Heart left ventricle (tissue), 16 donors: ENCODE measurements at places on chromosomes 2 and 18.

- DNase-seq: no peak
Measured at GRCh38 chr2:27001950-27002349, 30.8 kb upstream of the TMEM214 start.

DNA sequence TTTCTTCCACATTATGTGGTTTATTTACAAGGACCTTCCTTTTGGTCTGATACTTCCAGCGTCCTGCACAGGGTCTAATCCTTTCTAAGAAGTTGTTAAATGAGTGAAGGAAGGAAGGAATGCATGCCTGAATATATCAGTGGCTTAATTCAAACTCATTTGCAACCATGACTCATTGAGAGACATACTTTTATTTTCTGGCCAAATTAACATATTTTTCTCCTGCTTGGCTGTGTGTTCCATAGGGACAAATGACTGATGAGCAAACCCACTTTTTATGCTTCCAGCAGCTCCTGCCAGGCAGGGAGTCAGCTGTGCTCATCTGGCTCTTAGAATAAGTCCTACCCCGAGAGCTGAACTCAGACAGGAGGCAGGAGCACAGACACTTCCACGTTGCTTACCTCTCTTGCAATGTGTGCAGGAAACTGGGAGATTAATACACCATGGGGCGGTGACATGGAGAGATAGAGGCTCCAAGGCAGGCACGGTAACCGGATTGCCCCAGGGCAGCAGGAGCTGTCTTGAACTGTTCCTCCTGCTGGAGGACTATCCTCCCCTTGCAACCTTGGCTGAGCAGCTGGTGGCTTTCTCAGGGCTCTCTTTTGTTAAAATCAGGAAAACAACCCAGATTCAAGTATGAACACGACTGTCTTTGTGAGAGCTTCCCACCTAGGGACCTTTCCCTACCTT, 667.5 kb upstream of the HS6ST1 start:
- no peak for DNase-seq

- no peak for DNase-seq
Measured at GRCh38 chr18:11150271-11150615, 874 bp upstream of the PIEZO2 start.

- no peak for DNase-seq
Measured at GRCh38 chr18:33558529-33558928, 19.5 kb upstream of the ASXL3 start.

DNA sequence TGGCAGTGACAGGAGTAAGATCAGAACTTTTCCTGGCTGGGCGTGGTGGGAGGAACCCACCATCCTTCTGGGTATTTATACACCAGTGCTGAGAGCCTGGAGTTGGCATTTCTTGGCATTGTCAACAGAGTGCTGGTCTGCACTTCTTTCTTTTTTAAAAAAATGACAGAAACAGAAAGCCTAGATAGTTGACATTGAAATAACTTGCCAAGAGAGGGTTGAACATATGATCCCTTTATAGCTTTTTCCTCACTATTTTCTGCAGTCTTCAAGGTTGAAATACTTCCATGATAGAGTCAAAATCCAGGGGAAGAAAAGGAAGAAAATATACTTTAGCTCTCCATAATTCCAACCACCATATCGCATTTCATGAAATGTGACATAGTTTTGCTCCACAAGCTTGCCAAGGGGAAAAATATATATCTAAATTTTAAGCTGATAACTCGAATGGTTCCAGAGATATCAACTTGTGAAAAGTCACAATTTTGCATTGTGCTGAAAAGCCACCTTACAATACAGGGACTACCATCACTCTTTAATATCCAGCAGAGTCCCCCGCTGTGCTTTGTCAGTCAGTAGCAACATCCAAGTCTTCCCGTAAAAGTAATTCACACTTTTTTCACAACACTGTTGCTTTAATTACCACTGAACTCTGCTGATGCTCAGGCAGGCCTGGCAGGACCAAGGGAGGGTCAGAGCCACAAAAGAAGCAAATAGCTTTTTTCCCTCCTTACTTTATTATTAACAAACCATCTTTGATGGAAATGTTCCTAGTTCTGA, 764.9 kb upstream of the FANCL start:
- no peak for DNase-seq

DNA sequence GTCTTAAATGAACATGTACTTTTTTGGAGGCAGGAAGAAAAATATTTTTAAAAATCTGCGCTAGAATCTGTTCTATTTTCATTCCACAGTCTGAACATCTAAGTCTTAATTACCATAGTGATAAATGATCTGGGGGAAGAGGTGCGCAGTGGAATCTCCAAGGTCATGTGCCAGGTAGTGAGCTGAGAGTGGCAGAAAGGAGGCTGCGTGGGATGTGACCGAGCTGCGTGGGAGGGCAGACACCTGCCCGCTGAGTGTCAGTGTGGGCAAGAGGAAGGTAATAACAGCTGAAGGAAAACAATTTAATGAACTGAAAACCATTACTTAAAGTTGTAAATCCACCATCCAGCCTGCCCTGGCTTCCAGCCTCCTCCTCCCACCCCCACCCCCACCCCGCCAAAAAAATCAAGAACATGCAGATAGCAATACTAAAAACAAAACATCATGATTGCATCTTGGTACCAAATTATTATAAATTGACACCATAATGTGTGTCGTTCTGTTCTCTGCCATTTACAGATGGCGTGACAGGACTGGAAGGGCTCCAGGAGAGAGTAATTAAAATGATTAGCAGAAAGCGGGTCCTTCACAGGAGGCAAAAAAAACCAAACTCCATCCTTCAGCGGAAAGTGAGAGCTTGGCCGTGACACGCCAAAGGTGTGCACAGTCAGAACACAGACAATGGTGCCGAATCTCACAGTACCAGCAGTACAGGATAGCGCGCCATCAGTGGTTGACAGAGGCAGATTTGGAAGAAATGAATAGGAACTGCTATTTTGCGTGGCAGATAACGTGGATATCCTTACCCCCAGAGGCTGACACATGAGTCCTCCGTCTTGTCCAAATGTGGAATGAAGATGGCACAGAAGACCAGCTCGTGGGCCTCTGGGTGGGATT, 11.4 kb upstream of the DTNB start:
- DNase-seq: no peak

GRCh38 chr2:152099367-152100050, 665 bp upstream of the CACNB4 start:
- DNase-seq: no peak

GRCh38 chr2:143505542-143505941, 376.3 kb downstream of the ARHGAP15 start:
- no peak for DNase-seq

DNA sequence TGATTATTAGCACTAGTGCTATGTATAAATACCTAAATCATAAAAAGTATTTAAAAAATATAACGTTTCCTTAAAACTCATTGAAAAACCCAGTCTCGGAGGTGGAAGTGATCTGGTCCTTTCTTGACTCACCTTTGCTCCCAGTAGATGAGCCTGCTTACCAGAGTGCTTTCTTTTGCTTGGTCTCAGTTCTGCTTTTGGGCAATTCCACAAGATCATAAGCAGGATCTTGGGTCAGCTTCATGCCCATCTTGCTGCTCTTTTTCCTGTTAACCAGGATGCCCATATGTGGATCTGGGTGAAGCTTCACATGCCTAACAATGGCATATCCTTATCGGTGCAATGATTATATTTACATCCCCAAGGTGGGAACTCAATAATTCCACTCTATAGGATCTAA, 332.1 kb upstream of the FAM98A start:
- no peak for DNase-seq

GRCh38 chr18:49685231-49685942, 123.5 kb downstream of the LIPG start:
- no peak for DNase-seq

DNA sequence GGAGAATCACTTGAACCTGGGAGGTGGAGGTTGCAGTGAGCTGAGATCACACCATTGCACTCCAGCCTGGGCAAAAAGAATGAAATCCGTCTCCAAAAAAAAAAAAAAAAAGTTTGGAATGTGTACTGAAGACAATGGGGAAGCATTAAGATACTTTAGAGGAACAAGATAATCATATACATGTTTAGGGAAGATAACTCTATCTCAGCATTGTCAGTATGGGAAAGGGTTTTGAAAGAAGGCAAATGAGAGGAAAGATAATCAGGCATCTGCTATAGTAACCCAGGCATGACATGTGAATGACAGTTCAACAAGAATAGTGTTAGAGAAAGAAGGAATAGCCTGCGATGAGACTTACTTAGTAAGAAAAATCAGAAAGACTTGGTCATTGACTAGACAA, 112.0 kb downstream of the ATAD2B start:
- DNase-seq: no peak

- DNase-seq: no peak
Measured at GRCh38 chr2:143177096-143177786, 48.0 kb downstream of the ARHGAP15 start.

- no peak for DNase-seq
Measured at GRCh38 chr2:74333175-74333574, 10.0 kb downstream of the SLC4A5 start.

DNA sequence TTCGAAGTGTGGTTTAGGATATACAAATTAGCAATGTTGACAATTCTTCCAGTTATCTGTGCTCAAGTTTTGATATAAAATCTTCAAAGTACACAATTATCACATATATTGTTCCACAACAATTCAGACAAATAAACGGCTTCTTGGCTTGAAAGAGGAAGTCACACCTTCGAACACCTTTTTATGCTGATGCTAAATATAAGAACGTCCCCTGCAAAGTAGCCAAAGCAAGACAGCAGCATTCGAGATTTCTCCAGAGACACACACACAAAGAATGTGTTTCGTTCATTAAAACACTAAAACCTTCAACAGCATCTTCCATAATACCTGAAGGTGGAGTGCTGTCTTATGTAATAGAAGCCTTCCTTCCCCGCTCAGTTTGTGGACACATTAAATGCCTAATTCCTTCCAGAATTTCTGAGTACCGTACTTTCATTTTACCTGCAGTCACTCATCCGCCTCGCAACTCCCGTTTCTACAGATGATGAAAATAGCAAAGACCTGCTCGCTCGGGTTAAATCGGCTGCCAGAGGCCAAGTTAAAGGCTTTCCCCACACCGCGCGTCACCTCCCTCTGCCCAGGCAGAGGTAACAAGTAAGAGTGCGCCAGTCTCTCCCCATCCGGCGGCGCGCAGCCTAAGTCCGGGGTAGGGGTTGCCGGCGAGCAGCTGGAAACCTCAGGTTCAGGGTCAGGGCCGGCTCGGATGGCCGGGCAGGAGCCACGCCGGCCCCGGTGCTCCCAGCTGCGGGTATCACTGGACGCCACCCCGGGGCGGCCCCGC, 847 bp downstream of the SERPINE2 start:
- DNase-seq: no peak

DNA sequence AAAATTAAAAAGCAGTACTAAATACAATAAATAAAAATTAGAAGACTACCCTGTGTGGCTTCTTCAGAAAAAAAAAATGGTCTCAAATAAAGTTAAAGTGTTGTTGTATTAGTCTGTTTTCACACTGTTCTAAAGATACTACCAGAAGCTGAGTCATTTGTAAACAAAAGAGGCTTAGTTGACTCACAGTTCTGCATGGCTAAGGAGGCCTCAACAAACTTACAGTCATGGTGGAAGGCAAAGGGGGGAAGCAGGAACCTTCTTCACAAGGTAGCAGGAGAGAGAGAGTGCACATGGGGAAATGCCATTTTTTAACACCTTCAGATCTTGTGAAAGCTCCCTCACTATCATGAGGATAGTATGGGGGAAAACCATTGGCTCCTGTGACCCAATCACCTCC, 612.8 kb downstream of the RNF144A start:
- DNase-seq: no peak

DNA sequence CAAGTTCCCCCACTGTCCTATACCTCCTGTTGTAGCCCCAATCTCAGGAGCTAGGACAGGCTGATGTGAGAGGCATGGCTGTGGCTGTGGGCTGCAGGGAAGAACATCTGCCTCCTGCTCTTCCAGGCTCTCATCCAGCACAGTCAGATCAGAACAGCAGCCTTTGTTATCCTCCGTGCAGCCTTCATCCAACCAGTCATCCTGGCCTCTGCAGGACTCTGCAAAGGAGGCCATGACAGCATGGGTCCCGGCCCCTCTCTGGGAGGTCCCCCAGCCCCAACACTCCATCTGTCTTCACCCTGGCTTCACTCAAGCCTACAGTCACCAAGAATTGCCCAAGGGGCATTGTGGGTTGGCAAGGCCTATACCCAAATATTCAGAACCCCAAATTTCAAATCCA, 223.2 kb upstream of the COPS8 start:
- no peak for DNase-seq

- no peak for DNase-seq
Measured at GRCh38 chr2:219851801-219852481, 224.5 kb downstream of the SLC4A3 start.

GRCh38 chr2:36168115-36168514, 187.5 kb upstream of the CRIM1 start:
- no peak for DNase-seq

DNA sequence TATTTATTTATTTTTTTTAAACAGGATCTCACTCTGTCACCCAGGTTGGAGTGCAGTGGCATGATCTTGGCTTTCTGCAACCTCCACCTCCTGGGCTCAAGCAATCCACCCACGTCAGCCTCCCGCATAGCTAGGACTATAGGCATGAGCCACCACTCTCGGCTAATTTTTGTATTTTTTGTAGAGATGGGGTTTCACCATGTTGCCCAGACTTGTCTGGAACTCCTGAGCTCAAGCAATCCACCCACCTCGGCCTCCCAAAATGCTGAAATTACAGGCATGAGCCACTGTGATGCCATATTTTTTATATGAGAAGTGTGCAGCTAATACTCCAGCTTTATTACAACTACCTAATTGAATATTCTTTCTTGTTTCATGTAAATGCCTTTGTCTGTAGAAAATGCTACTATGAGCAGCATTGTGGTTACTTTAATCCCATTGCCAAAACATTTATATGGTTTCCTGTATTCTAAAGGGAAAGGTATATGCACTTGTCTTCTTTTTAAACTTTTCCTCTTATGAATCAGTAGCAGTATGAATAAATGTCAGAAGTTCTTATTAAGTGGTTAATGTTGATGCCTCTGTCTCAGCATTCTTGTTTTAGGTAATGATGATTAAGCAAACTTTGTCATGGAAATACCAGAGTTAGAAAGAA, 9.5 kb upstream of the BCL2L11 start:
- no peak for DNase-seq

DNA sequence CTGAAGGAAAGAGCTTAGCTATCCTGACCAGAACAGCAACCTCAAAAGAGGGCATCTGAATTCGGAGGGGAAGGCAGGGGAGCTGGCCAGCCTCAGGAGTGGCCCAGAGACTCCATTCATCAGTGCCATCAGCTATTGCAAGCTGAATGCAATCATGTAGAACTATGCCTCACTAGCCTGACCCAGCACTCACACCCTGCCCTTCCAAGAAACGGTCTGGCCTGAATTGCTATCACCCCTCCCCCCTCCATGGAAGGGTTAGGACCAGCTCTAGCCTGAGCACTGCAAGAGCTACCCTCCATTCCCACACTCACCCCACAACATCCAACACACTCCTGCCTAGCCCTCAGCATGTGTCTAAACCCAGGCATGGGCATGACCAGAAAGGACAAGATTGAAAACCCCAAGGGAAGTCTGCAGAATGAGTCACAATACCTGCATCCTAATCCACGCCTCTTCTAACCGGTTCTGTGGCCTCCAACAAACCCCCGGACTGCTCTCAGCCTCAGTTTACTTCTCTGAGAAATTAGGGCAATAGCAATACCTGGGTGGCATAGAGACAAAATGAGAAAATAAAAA, 120.3 kb downstream of the BCL11A start:
- no peak for DNase-seq

GRCh38 chr2:183812091-183812490, 687.8 kb downstream of the NUP35 start:
- DNase-seq: no peak

GRCh38 chr18:74378179-74378682, 62.6 kb downstream of the C18orf63 start:
- no peak for DNase-seq
